Fibroblast of lung (primary cell): ENCODE measurements at places on chromosomes 5 and 9.

GRCh38 chr9:130593020-130593419 lies 13.6 kb downstream of the FUBP3 start:
- no peak for DNase-seq

DNA sequence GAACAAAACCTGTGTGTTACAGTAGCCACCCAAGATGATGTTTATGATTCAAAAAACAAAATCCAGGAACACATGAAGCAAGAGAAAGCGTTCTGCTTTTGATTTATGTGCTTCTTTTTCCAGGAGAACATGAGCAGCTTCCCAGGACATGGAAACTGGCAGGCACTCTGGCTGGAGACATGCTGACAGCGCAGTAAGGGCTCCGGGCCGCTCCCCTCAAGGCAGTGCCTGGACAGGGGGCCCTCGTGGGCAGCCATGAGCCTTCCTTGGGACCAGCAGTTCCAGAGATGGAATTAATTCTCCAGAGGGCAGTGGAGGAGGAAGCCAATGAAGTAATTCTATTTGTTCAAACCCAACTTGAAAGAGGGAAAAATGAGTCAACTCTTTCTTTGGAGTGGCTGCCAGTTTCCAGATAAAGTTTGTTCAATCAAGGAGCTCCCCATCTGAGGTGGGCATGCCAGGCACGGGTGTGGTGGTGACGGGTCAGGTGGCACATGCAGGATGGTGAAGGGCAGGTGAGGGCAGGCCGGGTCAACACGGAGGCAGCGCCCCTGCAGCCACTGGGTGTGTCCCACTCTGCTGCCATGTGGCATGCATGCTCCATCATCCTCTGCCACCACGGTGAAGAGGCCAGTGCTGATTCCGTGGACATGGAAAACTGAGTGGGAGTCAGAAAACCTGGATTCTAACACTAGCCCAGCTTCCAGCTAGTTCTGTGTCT lies 83.8 kb downstream of the OTULIN start:
- DNase-seq, result no peak

DNA sequence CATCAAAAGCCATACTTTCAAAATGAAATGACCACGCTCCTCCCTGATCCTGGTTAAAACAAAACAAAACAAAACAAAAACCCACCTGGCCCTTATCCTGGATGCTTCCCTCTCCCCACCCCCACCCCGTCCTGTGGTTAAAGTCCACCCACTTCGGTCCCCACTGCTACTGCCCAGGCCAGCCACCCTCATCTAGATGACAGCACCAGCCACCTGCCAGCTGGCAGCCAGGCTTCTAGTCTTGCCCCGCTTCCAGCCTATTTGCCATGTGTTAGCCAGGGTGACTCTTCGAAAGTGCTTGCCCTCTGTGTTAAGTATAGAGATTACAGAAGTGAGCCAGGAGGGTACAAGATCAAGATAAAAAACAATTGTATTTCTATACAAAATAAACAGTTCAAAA lies 27.5 kb upstream of the NCS1 start:
- DNase-seq, result no peak

GRCh38 chr9:132984202-132985070 lies 5.9 kb downstream of the GFI1B start:
- no peak for DNase-seq

DNA sequence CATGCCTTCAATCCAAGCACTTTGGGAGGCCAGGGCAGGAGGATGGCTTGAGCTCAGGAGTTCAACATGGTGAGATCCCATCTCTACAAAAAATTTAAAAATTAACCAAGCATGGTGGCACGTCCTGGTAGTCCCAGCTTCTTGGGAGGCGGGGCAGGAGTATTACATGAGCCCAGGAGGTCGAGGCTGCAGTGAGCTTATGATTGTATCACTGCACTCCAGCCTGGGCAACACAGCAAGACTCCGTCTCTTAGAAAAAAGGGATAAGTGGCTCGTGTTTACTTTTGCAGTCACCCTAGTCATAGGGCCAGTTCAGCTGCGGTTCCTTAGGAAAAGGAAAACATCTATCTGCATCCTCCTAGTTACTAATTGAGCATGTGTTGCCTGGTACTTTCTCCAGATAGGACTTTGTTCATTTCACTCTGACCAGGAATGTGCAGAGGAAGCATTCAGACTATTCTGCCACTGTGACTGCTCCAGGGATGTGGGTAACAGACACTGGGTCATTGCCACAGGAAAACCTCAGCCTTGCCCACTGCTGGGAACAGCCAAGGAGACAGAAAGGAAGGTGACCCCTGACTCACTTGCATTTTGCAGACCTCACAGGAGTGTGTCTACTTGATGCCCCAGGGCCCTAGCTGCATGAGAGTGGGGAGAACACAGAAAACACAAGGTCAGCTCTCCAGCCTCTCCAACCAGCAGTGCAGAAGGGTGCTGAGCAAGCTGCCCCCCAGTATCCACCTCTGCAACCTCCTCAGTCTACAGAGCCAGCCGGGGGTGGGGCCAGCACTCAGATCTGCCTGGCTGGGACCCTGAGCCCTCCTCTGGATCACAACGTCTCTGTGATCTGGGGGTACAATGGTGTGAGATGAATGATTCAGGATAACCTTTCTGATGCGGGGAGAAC lies 33.9 kb upstream of the ALDH1B1 start:
- DNase-seq, result no peak
